Activated CD4-positive, alpha-beta memory T cell treated with anti-CD3 and anti-CD28 coated beads, Interleukin-2, amount 10 ng/mL, durations not matched to agents 7 days and 5 days (primary cell): ENCODE measurements at places on chromosomes 2 and 18.
A peak's percentile ranks its signal among the peaks of the same experiment; 100 is the strongest.

- H3K27ac ChIP-seq = no peak overlapping the region
- no peaks in the 10 kb centered on the region for H3K27me3 ChIP-seq
- DNase-seq = no peak
- no peaks in the 10 kb centered on the region for H3K36me3 ChIP-seq
- no peak overlapping the region for H3K4me3 ChIP-seq
- H3K4me1 ChIP-seq = no peaks in the 10 kb centered on the region
Measured at GRCh38 chr18:28890791-28891190, 713.9 kb upstream of the CDH2 start.

DNA sequence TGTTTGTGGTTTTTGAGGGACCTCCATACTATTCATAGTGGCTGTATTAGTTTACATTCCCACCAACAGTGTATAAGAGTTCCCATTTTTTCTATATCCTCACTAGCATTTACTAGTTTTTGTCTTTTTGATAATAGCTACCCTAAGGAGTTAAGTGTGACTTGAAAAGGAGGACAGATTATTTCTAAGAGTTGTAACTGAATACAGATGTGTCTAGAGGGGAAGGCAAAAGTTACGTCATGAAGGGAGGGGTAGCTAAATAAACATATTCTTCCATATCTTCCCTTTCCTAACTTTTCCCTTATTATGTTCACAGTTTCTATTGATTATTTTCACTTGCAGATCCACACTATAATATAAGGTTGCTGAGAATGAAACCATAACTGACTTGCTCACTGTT, 1315.7 kb upstream of the ZEB2 start:
- no peaks in the 10 kb centered on the region for H3K27me3 ChIP-seq
- DNase-seq = no peak
- no peak overlapping the region for H3K27ac ChIP-seq
- no peak overlapping the region for H3K4me3 ChIP-seq

GRCh38 chr2:219461047-219461514, 26.4 kb downstream of the SPEG start:
- no peak overlapping the region for H3K27ac ChIP-seq
- H3K27me3 ChIP-seq = no peaks in the 10 kb centered on the region
- no peak overlapping the region for H3K4me3 ChIP-seq
- H3K36me3 ChIP-seq = no peaks in the 10 kb centered on the region
- peaks cover 5% of the 10 kb centered on the region for H3K4me1 ChIP-seq

DNA sequence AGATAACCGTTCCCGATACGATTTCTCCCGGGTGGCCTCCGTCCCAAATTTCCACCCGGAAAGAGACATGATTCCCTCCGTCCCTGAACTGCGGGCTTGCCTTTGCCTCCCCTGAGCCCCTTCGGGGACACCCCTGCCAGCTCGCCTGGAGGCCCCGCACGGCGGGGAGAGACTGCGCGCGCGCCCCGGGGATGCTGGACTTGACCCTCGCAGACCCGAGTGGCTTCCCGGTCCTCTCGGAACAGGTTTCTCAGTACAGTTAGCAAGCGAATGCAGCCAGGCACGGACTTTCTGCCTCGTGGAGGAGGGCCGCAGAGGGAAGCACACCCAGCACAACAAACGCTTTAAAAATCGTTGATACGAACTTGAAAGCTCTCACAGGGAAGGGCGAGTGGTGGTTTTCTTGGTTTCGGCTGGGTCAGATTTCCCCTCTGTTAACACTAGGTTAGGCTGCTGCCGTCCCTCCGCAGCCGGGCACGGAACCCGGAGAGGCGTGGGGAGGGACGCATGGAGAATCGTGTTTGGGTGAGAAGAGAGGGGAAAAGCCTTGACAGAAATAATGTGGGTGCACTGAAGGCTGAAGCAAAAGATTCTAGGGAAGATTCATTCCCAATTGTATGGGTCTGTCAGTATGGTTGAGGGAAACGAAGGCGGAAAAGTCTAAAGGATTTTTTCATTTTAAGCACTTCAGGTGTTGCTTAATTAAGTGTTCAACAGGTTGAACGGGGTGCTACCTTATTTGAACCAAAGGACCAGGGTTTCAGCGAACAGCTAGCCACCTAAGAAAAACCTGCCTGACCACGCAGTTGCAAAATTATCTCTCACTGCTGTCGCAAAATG, 916 bp downstream of the TNFRSF11A start:
- DNase-seq = peak; percentile 42
- peaks cover 51% of the 10 kb centered on the region for H3K27me3 ChIP-seq
- peaks cover 27% of the 10 kb centered on the region for H3K36me3 ChIP-seq
- H3K27ac ChIP-seq = peak overlapping the region; percentile 26
- H3K4me1 ChIP-seq = peaks cover 60% of the 10 kb centered on the region
- H3K4me3 ChIP-seq = peak overlapping the region; percentile 93

GRCh38 chr2:27323596-27324285, 844 bp upstream of the MPV17 start:
- no peak for DNase-seq
- H3K27ac ChIP-seq = peak overlapping the region; percentile 79
- H3K36me3 ChIP-seq = peaks cover 33% of the 10 kb centered on the region
- H3K4me3 ChIP-seq = peak overlapping the region; percentile 97
- no peaks in the 10 kb centered on the region for H3K27me3 ChIP-seq
- peaks cover 22% of the 10 kb centered on the region for H3K4me1 ChIP-seq

DNA sequence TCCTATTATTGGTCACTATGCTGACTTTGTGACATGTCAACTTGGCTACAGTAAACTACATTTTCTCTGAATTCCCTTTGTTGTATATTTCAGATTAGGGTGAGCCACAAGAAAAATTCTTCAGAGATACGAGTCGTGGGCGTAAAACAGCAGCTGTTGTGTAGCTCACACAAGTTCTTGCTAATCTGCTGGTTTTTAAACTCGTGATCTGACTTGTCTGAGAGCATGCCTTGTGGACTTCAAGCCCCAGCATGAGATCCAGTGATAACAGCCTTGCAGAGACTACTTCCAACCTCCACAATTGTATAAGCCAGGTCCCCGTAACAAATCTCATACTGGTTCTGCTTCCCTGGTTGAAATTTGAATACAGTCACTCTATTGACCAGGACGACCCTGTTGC, 259.8 kb upstream of the LYPD1 start:
- H3K27me3 ChIP-seq = no peaks in the 10 kb centered on the region
- no peak for DNase-seq
- H3K36me3 ChIP-seq = no peaks in the 10 kb centered on the region
- no peak overlapping the region for H3K27ac ChIP-seq
- H3K4me3 ChIP-seq = no peak overlapping the region
- no peaks in the 10 kb centered on the region for H3K4me1 ChIP-seq

- peaks cover 24% of the 10 kb centered on the region for H3K4me1 ChIP-seq
- H3K4me3 ChIP-seq = no peak overlapping the region
- peaks cover 14% of the 10 kb centered on the region for H3K36me3 ChIP-seq
Measured at GRCh38 chr18:9931146-9931545, 17.3 kb downstream of the VAPA start.

GRCh38 chr2:4381049-4381448, 677.7 kb downstream of the DCDC2C start:
- no peak for DNase-seq
- no peaks in the 10 kb centered on the region for H3K36me3 ChIP-seq
- H3K27me3 ChIP-seq = no peaks in the 10 kb centered on the region
- H3K4me3 ChIP-seq = no peak overlapping the region
- H3K27ac ChIP-seq = no peak overlapping the region
- H3K4me1 ChIP-seq = no peaks in the 10 kb centered on the region

GRCh38 chr2:169702996-169703395, 8.7 kb downstream of the PHOSPHO2 start:
- H3K36me3 ChIP-seq = peaks cover 7% of the 10 kb centered on the region
- H3K4me1 ChIP-seq = peaks cover under 1% of the 10 kb centered on the region
- H3K27ac ChIP-seq = no peak overlapping the region
- H3K4me3 ChIP-seq = no peak overlapping the region
- DNase-seq = no peak
- H3K27me3 ChIP-seq = no peaks in the 10 kb centered on the region

- H3K27ac ChIP-seq = no peak overlapping the region
- no peak overlapping the region for H3K4me3 ChIP-seq
- H3K4me1 ChIP-seq = no peaks in the 10 kb centered on the region
Measured at GRCh38 chr18:27713738-27714095, 463.2 kb downstream of the CDH2 start.

DNA sequence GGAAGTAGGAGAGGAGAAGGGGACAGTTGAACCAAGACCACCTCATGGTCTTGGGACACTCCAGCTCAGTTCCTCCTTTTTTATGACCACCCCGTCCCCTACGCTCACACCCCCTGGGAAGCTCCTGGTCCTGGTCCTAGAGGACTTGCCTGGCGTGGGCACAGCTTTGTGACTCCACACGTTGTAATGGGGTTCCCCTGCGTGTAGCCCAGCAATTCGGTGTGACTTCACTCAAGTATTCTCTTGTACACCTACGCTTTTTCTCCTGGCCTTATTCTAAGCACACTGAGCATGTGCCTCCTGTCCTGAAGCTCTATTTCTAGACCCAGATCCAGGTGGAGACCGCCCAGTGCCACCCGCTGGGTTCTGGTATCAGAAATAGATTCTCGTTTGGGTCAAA, 36.1 kb upstream of the B3GNT7 start:
- H3K36me3 ChIP-seq = no peaks in the 10 kb centered on the region
- H3K4me3 ChIP-seq = no peak overlapping the region
- H3K27ac ChIP-seq = no peak overlapping the region
- DNase-seq = no peak
- H3K4me1 ChIP-seq = peaks cover 18% of the 10 kb centered on the region

GRCh38 chr2:95374921-95375471, 27.5 kb upstream of the FAHD2A start:
- H3K4me1 ChIP-seq = no peaks in the 10 kb centered on the region
- no peak for DNase-seq
- no peak overlapping the region for H3K4me3 ChIP-seq
- H3K27ac ChIP-seq = no peak overlapping the region
- no peaks in the 10 kb centered on the region for H3K36me3 ChIP-seq

DNA sequence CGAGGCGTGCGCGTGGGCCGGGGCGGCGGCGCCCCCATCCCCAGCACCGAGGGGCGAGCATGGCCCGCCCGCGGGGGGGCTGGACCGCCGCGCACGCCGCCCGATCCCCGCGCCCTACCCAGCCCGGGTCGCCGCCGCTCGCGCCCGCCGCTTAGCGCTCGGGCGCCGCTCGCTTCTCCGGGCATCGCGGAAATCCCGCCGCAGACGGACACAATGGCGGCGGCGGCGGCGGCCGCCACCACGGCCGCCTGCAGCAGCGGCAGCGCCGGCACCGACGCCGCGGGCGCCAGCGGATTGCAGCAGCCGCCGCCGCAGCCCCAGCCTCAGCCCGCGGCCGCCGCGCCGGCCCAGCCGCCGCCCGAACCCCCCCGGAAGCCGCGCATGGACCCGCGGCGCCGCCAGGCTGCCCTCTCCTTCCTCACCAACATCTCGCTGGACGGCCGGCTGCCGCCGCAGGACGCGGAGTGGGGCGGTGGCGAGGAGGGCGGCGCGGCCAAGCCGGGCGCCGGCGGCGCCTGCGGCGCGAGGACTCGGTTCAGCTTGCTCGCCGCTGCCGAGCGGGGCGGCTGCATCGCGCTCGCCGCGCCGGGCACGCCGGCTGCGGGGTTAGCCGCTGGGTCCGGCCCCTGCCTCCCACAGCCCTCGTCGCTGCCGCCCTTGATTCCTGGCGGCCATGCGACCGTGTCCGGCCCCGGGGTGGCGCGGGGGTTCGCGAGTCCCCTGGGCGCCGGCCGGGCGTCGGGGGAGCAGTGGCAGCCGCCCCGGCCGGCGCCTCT, 453 bp downstream of the CABLES1 start:
- H3K4me1 ChIP-seq = peaks cover 17% of the 10 kb centered on the region
- H3K4me3 ChIP-seq = no peak overlapping the region
- no peak overlapping the region for H3K27ac ChIP-seq

GRCh38 chr2:114127372-114127771, 237.5 kb downstream of the ACTR3 start:
- H3K27me3 ChIP-seq = peaks cover 4% of the 10 kb centered on the region
- no peak for DNase-seq

GRCh38 chr2:7450188-7450832, 533.1 kb downstream of the RNF144A start:
- H3K27ac ChIP-seq = peak overlapping the region; percentile 97
- peak; percentile 56 for DNase-seq
- no peaks in the 10 kb centered on the region for H3K27me3 ChIP-seq
- H3K36me3 ChIP-seq = peaks cover 16% of the 10 kb centered on the region

GRCh38 chr2:234588054-234588430, 91.2 kb upstream of the ARL4C start:
- DNase-seq = no peak
- peaks cover 13% of the 10 kb centered on the region for H3K27me3 ChIP-seq
- no peaks in the 10 kb centered on the region for H3K4me1 ChIP-seq
- no peak overlapping the region for H3K4me3 ChIP-seq
- H3K36me3 ChIP-seq = no peaks in the 10 kb centered on the region
- H3K27ac ChIP-seq = no peak overlapping the region

DNA sequence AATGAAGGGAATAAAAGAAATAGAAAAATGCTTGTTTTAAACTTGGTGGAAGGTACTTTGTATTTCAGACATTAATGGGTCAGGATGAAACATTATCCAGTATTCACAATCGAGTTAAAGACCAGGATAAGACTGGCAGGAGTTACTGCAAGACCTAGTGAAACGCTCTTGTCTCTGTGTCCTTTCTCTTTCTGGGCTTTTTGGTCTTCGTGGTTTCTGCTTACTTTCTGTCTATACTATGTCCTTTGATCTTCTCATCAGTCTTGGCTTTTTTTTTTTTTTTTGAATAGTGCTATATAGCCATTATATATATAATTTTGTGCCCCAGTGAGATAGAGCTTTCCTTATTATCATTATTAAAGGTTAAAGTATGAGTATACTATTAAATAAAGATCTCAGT, 42.1 kb upstream of the GAREM2 start:
- no peaks in the 10 kb centered on the region for H3K27me3 ChIP-seq
- no peak overlapping the region for H3K27ac ChIP-seq
- peaks cover 4% of the 10 kb centered on the region for H3K4me1 ChIP-seq
- no peak for DNase-seq
- no peak overlapping the region for H3K4me3 ChIP-seq

- H3K4me1 ChIP-seq = no peaks in the 10 kb centered on the region
- no peaks in the 10 kb centered on the region for H3K27me3 ChIP-seq
- no peak for DNase-seq
- no peaks in the 10 kb centered on the region for H3K36me3 ChIP-seq
- H3K27ac ChIP-seq = no peak overlapping the region
Measured at GRCh38 chr18:40355726-40356125, 1599.3 kb upstream of the PIK3C3 start.

DNA sequence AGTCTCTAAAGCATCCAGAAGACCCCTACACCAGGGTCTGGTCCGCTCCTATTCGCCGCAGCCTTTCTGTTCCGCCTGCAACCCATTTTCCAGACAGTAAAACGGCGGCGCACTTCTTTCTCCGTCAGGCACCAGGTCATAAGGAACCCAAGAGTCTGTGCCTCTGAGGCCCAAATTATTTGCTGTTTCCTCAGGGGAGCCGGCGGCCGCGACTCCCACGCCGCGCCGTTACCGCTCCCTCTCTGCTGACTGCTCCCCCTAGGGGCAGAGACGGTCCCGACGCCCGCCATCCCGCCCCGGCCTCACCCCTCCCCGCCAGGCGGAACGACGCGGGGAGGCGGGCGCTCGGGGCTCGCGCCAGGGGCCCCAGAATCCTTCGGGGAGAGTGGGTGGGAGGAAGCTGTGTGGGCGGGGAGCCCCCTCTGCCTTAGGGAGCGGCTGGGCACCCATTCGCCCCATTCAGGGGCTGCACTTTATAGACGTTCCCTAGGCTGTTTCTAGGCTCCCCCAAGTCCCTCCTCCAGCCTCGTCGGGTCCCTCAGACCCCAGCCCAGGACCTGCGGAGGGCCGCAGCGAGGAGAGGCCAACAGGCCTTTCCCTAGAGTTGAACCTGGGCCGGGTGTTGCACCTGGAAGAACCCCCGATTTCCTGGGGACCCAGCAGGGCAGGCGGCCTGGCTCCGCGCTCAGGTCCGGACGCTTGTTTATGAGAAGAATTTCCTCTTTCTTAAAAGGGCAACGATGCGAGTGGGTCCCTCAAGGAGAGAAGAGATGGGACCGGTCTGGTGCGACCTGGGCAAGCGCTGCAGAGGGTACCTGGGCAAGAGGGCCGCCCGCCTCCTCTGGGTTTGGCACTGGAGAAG, 3.6 kb upstream of the CTDSP1 start:
- H3K4me1 ChIP-seq = peaks cover 34% of the 10 kb centered on the region
- H3K4me3 ChIP-seq = peak overlapping the region; percentile 83
- peak overlapping the region; percentile 93 for H3K27ac ChIP-seq
- peaks cover 8% of the 10 kb centered on the region for H3K36me3 ChIP-seq
- DNase-seq = peak; percentile 96
